ENCODE measurements at places on chromosomes 4 and X.

- peak; percentile 59 for DNase-seq
Measured at GRCh38 chr4:185134307-185134869, 8.7 kb upstream of the SLC25A4 start.

GRCh38 chr4:79917246-79917645 is 155.8 kb downstream of the ANTXR2 start:
- DNase-seq, result peak; percentile 52

- DNase-seq, result no peak
Measured at GRCh38 chr4:184763150-184763780, 29.4 kb upstream of the CENPU start.

- peak; percentile 72 for DNase-seq
Measured at GRCh38 chr4:16225167-16225862, 956 bp downstream of the TAPT1 start.

DNA sequence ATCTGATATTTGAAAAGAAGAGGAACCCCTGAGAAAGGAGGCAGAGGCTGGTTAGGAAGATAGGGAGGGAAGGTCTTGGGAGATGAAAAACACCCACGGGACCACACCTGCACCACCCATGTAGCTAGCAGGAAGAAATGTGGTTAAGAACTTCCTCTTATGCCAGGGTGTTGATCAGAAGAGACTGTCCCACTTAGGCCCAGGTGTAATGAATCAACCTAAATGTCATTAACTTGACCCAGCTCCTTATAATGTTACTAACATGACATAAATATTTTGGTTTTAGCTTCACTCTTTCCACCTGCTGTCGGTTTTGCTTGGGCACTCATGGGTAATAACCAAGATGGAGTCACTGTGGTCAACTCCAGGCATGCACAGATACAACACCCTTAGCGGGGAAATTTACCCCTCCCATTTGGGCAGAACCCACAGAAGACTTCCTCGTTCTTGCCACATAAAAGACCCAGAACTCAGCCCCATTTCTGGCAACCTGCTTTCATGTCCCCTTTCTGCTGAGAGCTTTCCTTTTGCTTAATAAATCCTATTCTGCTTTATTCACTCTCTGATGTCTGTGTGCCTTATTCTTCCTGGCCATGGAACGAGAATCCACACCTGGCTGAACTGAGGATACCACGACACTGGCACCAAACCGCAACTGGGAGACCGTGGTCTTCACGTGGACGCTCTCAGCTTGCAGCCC is 46.8 kb downstream of the ZNF141 start:
- DNase-seq, result no peak

GRCh38 chr4:26496207-26496783 is 6.0 kb upstream of the CCKAR start:
- DNase-seq, result no peak

GRCh38 chr4:10891866-10892265 is 207.3 kb upstream of the CLNK start:
- DNase-seq, result no peak

GRCh38 chrX:133958997-133959688 is 26.3 kb downstream of the GPC3 start:
- no peak for DNase-seq

- no peak for DNase-seq
Measured at GRCh38 chrX:8005678-8006347, 78.6 kb upstream of the PNPLA4 start.

DNA sequence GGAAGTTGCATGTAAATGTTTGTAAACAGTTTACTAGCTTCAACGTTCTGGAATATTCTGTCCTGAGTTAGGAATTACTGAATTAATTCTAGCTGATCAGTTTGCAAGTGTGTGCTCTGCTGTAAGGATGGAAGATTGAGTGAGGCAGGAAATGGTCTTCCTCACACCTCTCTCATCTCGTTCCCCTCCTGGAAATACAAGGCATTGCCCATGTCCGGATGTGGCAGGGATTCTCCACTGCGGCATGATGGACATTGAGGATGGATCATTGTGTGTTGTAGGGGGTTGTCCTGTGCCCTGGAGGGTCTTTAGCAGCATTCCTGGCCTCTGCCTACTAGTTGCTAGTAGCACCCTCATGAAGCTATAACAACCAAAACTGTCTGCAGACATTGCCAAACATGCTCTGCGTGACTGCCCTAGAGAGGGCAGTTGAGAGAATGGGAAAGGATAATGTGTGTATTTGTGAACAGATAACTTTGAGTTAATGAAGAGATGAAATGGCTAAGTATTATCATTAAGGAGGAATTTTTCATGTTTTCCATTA is 12.6 kb downstream of the CA5B start:
- no peak for DNase-seq

GRCh38 chr4:54743562-54743961 is 85.8 kb downstream of the KIT start:
- DNase-seq, result no peak

DNA sequence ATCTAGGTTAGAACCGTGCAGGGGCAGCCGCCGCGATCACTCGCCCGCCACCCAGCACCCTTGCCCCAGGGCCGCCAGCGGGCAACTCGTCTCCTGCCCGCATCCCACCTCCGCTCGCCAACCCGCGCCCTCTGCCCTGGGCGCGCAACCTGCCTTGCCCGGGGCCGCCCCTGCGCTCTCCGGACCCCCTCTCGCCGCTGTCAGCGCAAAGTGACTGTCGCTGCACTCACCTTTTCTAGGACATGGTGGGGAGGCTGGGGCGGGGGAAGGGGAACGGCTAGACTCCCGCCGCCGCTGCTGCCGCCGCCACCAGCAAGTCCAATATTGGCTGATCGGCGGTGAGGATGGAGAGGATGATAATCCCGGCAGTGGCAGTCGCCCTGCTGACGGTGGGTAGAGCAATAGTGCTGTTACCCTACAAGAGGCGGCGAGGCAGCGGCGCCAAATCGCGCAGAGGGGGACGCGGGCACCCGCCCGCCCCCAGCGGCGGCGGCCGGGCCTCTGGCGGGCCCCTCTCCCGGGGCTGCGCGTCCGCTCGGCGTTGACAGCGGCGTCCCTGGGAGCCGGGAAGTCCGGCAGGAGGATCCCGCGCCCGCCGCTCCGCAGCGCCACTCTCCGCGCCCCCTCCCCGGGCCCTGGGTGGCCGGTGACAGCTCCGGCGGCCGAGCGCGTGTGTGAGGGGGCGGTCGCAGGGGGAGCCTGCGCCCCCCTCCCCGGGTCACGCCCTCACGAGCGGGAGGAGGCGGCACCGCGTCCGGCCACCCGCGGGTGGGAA is 2.3 kb upstream of the NR3C2 start:
- no peak for DNase-seq

DNA sequence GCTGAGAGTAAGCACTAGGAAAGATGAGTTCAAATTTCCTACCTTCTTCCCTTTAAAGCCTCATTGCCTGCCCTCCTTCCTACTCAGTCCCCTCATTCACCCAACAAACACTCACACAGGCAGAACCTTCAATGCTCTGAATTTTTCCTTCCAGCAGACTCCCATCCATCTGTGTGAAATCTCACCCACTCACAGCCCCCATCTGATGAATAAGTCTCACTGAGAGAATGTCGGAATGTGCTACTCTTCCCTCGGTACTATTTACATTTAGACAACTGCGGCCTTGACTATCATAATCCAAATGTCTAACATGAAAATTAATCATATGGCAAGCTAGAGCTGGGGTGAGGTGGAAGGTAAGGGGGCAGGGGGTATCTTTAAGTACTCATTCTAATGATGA is 19.4 kb downstream of the CLDN2 start:
- DNase-seq, result no peak

GRCh38 chr4:183286590-183287308 is 33.3 kb downstream of the CLDN22 start:
- no peak for DNase-seq

- peak; percentile 46 for DNase-seq
Measured at GRCh38 chr4:76947369-76947768, 2.2 kb upstream of the SEPTIN11 start.

DNA sequence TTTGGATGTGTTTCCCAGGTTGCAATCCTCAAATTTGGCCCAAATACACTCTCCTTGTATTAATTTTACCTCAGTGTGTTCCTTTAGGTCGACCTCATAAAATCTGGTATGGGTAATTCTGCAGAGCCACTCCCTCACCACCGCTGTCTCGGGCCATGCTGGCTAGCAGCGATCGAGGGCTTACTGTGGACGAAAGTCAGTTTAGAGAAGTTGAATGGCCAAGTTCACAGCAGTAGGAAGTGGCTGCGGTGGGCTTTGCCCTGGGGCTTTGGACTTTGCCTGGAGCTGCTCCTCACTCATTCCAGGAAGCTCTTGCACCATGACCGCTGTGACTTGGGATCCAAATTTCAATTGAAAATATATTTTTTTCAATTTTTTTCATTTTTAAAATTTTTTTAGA is 19.6 kb downstream of the TMEM187 start:
- DNase-seq, result no peak

GRCh38 chr4:139839403-139840031 is 173.9 kb downstream of the MGST2 start:
- DNase-seq, result no peak

DNA sequence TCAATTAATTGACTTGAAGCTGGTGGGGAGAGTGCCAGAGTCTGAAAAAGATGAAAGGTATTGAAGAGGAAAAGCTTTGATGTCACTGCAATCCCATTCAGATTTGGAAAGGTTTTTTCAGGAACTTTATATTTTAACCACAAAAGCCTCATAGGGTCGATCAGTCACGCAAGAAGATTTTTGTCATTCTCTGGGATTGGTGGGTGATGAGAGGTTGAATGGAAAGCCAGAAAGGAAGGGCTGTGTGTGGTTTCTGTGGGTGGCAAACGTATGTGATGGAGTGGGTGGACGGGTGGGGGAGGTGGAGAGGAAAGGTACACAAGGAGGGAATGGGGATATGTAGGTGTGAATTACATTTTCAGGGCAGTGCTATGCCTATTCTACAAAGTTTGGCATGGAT is 173.8 kb upstream of the SCML1 start:
- DNase-seq, result no peak

GRCh38 chr4:22515145-22515887 is 550 bp downstream of the ADGRA3 start:
- peak; percentile 63 for DNase-seq

GRCh38 chrX:44043496-44043895 is 70.3 kb upstream of the NDP start:
- DNase-seq, result no peak

DNA sequence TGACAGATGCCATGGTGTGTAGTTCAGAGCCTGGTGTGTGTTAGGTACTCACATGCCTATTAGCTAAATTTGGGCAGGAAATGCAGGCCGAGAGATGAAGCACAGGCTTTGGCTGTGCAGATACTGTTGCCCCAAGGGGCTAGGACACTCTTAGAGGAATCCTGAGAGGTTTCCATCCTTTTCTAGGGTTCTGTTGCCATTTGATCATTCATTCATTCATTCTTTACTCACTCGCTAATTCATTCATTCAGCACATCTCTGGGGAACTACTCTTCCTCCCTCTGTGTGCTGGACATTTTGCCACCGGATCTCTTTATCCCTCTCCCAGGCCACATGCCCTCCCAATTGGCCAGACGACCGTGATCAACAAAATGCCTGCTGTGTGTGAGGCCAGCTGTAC is 43.9 kb upstream of the NSG1 start:
- no peak for DNase-seq

- no peak for DNase-seq
Measured at GRCh38 chrX:149392921-149393320, 112.2 kb downstream of the IDS start.

DNA sequence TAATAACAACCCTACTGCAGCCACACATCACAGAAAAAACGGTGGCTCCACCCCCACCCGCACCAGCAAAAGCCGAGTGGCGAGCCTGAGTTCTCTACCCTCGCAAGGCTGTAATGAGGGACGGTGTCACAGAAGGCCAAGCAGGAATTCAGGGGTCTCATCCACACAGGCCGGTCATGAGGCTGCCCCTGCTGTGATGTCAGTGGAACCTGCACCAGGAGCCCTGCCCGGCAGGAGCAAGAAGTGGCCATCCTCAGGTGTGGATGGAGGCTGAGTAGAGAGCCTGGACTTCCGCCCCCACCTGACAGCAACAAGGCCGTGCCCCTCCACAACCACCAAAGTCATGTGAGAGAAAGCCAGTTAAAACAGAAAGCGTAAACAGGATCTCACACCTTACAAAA is 20.6 kb downstream of the LYAR start:
- DNase-seq, result no peak

GRCh38 chr4:8939160-8939839 is 67.7 kb upstream of the HMX1 start:
- no peak for DNase-seq

DNA sequence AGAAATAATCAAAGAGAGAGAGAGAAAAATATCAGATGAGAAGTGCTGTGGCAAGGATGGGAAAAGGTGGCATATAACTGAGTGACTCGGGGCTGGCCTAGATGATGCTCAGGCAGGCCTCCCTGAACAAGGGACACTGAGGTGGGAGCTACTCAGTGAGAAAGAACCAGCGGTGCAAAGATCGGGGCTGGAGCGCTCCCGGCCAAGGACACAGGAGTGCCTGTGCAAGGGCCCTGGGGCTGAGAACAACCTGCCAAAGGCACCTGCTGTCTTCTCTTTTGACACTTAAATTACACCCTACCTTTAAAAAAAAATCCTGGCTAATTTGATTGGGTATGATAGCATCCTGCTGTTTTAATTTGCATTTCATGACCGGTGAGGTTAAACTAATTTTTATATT is 77.7 kb upstream of the C4orf50 start:
- DNase-seq, result no peak

DNA sequence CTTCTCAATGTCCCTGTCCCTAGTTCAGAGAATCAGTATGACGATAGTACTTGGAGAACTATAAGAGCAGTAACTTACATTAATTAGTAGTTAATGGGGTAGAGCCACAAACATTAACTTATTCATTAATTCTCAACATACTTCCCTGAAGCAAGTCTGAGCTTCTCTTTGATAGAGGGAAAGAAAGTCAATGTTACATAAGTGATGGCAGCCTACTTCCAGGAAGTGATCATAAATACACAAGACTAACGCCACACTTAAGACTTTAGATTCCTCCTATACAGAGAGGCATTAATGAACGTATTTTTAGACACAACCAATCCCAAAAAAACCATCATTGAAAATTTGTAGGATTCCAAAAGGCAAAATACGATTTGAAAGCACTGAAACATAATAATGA is 33.8 kb downstream of the TSPAN5 start:
- DNase-seq, result no peak

- DNase-seq, result peak; percentile 61
Measured at GRCh38 chr4:121764702-121765367, at the start of gene SMIM43. Gene SMIM43 (minus strand): TSS chr4:121765164. CDS start chr4:121765105, 59 bp downstream.

DNA sequence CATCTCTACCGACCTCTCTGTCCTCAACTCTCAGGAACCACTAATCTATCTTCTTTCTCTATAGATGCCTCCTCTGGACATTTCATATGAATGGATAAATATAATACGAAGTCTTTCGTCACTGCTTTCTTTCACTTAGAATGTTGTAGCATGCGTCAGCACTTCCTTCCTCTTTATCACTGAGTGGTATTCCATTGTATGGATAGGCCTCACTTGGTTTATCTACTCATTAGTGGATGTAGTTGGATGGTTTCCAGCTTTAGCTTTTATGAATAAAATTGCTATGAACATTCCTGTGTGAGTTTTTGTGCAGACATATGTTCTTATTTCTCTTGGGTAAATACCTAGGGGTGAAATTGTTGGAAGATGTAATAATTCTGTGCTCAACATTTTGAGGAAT is 528.2 kb upstream of the FAT1 start:
- no peak for DNase-seq
